NCI-H1092 (cell line): ENCODE measurements at places on chromosomes 6 and 20.

DNA sequence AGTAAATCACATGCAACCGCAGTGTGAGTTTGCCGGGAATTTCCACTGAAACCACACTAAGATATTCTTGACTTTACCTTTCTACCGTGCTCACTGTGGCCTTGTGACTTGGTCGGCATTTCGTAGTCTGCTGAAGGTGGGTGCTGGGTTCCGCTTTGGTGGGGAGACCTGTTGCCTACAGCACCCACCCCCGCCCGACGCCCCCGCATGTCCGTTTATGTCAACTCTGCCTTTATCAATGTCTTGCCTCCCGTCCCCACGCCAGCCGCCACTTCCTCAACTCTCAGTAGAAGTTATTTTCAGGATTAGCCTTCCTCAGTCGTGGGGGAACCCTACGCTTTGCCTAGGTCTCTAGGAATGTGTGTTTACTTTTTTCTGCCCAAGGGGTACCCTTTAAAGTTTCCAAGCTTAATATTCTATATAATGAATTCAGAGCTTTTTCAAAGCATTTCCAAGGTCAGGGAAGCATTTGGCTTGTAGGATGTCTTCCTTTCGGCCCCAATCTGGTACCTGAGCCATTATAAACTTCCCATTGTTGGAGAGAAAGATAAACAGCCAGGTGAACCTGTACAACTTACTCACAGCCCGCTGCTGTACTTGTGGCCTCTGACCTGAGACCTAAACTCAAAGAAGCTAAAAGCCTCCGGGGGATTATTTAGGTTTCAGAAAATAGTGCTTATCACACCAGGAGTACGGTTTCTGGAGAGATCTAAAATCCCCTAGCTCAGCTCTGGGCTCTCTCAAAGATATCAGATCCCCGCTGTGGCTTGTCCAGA lies 54.2 kb downstream of the TBC1D7 start:
- DNase-seq: no peak

DNA sequence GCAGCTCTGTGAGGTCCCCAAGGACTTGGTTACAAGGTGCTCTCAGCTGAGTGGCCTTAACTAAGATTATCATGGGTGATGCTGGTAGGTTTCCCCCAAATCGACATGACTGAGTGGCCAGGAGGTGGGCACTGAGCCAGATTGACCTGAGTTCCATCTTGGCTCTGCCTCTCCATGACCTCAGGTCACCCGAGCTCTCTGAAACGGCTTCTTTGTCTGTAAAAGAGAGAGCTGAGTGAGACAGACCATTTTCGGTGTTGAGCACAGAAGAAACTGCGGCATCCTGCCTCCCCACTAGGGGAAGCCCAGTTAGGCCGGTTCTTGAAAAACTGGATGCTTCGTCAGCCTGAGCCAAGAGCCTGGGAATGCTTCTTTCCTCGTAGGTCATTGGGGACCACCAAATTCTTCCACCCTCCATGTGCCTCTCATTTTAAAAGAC lies 14.1 kb upstream of the STX16 start:
- no peak for DNase-seq

DNA sequence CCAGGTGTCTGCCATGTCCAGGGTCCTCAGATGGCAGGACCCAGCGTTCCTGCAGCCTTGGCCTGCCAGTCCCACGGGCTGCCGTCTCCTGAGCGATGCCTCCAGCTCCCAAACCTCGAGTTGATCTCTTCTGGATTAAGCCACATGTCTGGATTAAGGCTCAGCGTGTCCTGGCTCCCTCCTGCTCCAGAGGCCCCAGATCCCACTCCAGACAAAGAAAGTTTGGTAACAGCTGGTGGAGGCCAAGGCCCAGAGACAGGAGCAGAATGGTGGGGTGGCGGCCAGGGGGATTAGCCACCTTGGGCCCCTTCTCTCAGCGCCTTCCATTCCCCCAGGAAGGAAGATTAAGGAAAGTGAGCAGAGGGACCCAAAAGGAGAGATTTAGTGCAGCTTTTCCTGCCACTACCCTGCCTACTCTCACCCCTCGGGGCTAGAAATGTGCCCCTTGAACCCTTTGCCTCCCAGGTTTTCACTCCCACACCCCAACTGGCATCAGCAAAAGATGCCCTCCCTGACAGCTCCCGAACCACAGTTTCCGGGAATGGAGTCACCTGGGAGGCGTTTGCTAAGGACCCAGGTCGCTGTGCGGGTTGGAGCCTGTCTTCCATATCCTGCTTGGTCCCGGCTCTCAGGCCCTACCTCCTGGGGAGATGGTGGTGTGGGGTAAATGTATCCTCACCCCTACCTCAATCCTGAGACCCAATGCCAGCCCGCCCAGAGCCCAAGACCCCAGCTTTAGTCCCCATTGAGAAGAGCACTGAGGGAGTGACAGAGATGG lies 6.9 kb downstream of the SPDEF start:
- no peak for DNase-seq

DNA sequence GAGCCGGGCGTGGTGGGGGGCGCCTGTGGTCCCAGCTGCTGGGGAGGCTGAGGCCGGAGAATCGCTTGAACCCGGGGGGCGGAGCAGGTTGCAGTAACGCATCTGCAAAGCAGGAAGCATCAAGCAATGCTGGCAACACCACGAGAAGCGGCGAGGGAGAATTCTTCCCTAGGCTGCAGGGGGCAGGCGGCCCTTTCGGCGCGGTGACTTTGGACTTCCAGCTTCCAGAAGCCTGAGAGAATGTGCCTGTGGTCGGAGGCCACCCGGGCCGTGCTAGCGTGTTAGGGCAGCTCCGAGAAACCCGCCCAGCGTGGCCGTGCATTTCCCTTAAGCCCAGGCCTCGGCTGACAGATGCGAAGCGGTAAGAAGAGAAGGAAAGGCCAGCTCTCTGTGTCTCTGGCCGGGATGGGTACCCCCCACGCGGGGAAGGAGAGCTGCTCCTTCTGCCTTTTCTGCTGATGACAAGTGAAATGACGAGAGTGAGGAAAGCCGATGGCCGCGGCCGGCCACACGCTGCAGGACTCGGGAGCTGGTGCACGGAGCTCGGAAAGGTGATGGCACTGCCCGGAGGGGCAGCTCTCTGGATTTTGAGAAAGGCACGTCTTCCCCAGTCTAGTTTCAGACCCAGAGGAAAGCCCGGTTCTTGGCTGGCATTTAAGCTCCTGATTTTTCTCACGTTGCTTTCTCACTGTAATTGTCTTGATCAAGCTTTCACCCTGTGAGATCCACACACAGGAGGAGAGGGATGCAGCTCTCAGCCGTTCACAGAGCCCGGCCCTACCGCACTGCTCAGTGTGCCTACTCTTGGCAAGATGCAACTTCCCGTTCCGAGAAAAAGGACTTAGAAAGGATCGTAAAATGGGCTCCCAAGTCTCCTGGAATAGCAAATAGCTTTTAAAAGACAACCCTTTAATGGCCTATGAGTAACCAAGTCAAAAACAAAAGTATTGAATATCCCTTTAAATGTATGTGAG lies 68.3 kb upstream of the EXOC2 start:
- DNase-seq: no peak

DNA sequence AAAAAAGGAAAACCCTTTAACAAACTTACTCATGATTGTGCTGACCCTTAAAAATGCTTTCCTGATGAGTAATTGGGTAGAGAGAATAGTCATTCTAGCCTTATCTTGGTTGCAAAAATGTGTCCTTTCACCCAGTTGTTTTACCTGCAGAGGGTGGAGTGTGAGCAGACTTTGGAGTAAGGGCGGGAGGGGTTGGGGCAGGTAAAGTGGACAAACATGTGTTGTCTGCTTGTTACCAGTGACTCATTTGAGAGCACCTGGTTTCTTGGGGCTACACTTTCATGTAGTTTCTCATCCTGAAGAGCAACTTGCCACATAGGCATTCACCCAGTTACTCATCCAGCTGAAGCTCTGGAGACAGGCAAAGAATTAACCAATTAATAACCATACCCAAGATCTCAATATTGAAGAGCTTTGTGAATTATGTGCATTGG lies 121.1 kb downstream of the TNFRSF21 start:
- no peak for DNase-seq

DNA sequence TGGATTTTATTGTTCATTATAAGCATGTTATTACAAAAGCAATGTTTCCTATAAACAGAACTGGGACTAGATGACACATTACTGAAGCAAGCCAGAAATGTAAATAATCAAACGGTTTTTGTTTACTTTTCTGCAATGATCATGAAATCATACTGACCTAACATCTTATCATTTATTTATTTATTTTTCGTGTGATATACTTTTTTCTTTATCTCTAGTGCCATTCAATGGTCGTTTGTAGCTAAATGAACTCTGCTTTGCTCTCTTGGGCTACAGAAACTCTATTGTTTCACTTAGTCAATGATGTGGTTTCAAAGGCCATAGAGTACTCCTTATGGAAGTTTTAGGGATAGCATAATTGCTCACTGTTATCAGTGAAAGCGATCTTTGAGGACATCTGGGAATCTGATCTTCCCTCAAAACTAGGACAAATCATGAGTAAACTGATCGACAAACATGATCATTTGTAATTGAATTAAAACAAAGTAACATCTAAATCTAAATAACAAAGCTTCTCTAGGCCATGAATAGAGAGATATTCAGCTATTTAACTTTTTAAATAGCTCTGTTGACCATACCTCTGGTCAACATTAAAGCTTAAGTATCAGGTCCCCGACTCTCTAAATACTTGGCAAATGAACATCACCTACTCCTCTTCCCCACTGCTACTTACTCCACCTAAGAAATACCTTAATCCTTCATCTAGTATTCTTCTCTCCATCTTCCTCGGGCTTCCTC lies 933.4 kb downstream of the TFAP2A start:
- no peak for DNase-seq

GRCh38 chr6:135347887-135348286 lies 149.7 kb downstream of the AHI1 start:
- DNase-seq: no peak

GRCh38 chr6:53424300-53424699 lies 75.5 kb upstream of the ELOVL5 start:
- DNase-seq: no peak

DNA sequence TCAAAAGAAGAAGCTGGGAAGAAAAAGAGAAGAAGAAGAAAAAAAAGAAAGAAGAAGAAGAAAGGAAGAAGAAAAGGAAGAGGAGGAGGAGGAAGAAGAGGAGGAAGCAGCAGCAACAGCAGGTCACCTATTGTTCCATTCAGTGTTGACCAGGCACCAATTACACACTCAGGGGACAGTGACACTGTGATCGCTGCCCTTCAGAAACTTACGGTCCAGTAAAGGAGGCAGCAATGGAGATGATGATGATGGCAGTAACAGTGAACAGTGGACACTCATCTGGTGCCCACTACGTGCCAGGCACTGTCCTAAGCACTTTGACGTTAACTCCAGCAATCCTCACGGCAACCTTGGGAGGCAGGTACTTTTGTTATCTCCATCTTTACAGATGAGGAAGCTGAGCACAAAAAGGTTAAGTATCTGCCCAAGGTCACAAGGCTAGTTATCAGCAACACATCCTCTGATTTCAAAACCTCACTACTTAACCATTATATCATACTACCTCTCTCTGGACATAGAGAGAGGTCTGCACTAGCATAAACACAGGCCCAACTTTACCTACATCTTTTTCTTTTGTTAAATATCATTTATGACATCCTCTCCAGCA lies 83.2 kb downstream of the SLC22A23 start:
- no peak for DNase-seq

- DNase-seq: no peak
These were observed 9.2 kb downstream of the OR2A4 start for GRCh38 chr6:131692031-131692430.

GRCh38 chr20:23179766-23180403 lies 93.8 kb upstream of the CD93 start:
- no peak for DNase-seq

DNA sequence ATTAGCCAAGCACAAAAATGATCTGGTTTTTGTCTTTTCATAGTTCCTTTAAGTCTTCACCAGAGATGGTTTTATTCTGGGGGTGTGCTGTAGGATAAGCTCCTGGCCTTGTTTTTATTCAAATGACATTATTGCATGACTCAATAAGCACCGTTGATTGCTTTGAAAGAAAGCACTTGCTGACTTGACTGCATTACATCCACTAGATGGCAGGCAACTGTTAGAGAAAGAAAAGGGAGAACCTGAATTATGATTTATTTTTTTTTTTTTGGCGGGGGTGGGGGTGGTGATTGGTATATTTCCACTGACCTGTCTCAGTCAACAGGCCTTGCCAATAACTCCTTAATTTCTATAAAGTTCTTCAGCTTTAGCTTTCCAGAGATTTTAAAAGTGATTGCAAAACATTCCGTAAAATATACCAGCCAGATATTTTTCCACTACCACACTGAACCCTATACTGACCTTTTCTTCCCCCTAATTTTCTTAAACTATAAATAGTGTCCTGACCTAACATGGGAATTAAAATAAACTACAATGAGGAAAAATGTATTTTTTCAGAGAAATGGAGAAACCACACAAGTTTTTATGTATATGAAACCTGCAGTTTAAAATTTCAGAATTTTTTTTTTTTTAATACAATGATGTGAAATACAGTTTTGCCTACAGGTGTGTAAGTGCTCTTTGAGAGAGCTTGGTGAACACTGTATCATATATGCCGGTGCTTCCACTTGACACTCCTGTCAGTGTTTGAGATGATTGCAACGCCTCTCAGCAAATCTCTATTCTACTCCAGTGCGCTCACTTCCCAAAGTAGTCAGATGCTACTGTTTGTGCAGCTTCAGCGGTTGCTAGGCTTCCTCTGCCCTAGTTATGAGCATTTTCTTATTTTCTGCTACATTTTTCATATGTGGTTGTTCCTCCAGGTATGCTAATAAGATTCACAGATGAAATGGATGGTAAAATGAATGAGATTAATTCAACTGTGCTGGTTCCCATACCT lies 274.3 kb downstream of the CD109 start:
- DNase-seq: peak; percentile 35

DNA sequence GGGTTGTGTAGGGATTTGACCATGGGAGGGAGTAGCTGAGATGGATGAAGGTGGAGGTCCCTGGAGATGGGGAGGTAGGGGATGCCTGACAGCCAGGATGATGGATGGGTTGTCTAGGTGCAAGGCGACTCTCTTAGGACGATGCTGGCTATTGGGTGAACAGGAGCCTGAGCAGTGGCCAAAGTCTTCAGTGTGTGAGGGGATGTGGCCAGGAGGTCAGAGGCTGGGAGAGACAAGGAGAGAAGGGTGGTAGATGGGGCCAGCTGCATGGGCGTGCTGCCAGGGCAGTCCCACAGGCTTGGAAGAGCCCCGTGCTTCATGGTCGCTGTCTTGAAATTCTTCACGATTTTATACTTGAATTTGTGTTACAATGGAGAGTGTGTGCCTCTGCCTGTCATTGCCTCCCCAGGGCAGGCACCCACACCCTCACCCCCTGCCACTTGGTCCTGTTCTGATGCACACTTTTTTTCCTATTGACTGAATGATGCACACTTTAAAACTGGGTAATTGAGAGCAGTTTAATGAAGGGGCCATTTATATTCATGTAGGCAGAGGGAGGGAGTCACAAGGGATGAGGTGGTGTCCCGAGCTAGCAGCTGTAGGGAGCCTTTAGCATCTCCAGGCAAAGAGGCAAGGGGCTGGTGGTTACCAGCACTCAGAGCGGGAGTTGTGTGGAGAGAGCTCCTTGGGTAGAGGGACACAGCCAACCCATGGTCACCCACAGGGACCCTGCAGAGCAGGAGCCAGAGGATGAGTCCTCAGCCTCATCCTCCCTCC lies 120.7 kb downstream of the DHX35 start:
- no peak for DNase-seq
